ENCODE measurements at places on chromosomes 6 and 20.

GRCh38 chr6:140380427-140381218, 1006.2 kb upstream of the CITED2 start:
- DNase-seq, result no peak

- DNase-seq, result no peak
These were observed 668.2 kb upstream of the GJE1 start for GRCh38 chr6:141464490-141464889.

- no peak for DNase-seq
These were observed 171.3 kb downstream of the GRM1 start for GRCh38 chr6:146200176-146200575.

GRCh38 chr6:22558288-22558882, 11.0 kb upstream of the HDGFL1 start:
- no peak for DNase-seq

DNA sequence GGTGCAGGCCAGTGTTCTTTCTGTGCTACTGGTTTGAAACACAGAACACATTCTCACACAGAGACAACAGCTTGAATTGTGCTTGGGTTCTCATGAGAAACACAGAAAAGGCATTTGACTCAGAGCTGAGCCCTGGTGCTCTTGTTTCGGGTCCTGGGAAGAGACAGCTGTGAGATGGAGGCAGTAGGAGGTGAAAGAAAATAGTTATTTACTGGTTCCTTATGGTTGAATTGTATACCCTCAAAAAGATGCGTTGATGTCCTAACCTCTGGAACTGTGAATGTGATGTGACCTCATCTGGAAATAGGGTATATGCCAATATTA, 87.1 kb upstream of the RPS6KA2 start:
- no peak for DNase-seq

DNA sequence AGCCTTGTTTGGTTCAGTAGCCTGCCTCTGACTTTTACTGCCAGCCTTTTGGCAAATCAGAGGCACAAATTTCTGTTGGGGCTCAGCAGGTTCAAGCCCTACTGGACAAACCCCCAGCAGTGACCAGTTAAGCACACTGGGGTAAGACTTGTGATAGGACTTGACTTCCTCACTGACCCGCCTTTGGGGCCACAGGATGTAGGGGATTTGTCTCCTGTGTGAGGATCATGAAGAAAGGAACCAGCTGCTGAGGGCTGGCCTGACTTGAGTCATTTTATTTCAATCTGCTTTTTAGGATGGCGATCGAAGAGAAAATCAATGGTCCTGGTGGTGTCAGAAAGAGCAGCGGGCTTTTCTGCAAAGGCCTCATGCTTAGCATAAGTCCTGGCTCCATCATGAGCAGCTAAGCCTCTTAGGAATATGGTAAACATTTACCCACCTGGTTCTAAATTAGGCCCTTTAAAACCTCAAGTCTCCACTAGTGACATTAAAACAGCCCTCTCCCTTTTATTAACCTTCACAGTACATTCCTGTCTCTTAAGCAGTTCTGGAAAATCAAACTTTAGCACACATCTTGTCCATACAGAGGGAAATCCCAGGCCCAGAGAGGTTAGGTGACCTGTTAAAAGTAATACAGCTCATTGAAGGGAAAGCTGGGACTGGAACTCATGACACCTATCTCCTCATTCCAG, 16.6 kb downstream of the CHMP4B start:
- no peak for DNase-seq

DNA sequence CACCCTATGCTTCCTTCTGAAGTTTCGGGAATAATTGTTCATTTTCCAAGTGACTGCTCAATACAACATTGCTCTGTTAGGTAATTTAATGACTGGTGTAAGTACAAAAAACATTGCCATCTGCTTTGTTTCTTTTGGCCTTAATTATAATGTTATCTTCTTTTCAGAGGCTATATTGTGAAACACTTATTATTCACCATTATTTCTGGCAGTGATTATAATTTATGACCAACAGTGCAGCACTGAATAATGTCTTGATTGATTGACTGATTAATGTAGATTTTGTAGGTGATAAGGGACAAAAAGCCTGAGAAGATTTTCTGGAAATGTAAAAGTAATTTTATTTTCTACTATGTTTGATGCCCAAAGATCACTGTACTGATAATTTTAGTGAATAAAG, 377.7 kb downstream of the PLCB1 start:
- no peak for DNase-seq

GRCh38 chr6:149964308-149965193, 808 bp downstream of the ULBP1 start:
- DNase-seq, result no peak

- no peak for DNase-seq
These were observed 67.7 kb upstream of the SRSF6 start for GRCh38 chr20:43389839-43390626.

Measured in cerebellar nuclear complex (tissue), 1 donor.